ENCODE measurements at places on chromosomes 6 and 20.

GRCh38 chr6:96965492-96965891 is 41.0 kb downstream of the KLHL32 start:
- no peak for DNase-seq

DNA sequence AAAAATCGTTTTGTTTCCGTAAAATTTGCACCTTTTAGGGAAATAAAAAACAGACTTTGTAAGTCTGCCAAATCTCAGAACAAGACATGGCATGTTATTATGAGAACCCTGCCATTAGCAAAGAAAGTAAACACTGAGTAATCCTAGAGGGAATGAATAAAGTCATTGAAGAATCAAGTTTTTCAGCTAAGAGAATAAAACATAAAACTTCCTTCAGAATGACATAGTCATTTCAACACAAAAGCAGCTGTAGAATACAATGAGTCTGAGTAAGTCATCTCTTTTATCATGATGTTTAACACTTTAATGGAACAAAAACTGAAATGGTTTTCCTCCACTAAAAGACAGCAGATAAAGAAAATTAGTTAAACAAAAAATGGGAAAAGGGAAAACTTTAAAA is 10.3 kb upstream of the DST start:
- DNase-seq, result no peak

- DNase-seq, result no peak
Measured at GRCh38 chr20:62356589-62357186, 10.4 kb downstream of the LAMA5 start.

DNA sequence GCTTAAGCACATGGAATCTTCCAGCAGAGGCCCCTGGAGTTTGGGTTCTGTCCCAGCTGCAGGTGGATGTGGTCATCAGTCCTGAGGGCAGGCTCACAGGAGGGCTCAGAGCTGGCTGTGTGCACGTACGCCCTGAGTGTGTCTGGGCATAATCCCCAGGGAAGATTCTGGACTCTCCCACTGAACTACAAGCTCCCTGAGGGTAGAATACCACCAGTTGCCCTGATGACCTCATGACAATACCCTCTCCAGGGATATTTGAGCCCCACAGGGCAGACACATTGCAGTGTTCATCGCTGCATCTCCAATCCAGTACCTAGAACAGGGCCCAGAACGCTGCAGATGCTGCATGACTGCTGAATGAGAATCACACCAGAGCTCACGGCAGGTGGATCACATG is 92.5 kb downstream of the BMP7 start:
- no peak for DNase-seq

- no peak for DNase-seq
Measured at GRCh38 chr6:76885861-76886301, 577.4 kb downstream of the HTR1B start.

GRCh38 chr20:3077618-3078134 is 6.3 kb downstream of the OXT start:
- no peak for DNase-seq

DNA sequence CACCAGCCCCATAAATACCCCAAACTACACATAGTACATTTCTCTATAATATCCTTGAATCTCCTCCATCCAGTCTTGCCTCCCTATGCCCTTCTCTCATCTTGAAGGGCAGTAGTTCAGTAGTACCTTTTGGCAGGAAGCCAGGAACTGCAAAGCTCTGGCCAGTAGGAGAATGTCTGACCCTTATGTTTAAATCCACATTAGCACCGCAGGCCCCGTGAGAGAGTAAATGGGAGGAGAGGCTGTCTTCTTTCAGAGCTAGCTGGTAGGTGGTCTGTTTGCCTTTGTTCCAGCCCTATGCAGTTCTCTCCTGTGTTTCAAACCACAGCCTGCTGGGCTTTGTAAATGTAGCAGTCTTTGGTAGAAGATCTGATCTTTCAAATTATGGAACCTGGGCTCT is 690.7 kb downstream of the DOK5 start:
- DNase-seq, result no peak

DNA sequence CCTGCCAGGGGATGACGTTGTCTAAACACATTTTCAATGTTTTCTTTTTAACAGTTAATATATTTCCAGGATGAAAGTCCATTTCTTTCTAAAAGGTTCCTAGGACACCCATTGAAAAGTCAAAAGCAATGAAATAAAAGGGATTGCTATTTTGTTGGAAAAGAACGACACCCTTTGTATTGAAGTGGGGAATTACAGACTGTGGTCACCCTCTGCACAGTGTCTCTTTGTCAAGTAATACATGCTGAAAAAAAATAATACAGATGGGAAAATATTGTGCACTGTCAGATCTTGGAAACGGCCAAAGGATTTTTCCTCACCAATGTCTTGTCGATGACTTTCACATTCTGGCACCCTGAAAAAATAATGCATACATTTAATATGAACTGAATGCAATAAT is 56.9 kb downstream of the HAO1 start:
- no peak for DNase-seq

DNA sequence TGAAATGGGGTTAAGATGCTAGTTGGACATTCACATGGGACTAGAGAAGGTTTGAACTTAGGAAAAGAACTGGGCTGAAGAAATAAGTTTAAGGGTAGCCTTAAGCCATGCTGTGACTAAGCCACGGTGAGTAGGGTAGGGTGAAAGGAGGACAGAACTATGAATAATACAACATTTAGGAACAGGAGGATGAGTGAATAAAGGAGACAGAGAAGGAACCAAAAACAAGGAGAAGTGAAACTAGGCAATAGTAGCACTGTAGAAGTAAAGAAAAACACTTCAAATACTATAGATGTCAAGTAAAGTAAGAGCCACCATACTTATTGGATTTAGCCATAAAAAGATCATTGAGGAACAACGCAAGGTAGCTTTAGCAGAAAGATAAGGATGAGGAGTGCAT is 111.2 kb downstream of the KCNQ5 start:
- no peak for DNase-seq

- no peak for DNase-seq
Measured at GRCh38 chr6:132425176-132425575, 23.9 kb upstream of the MOXD1 start.

- no peak for DNase-seq
Measured at GRCh38 chr6:3844097-3844463, 5.1 kb upstream of the FAM50B start.

DNA sequence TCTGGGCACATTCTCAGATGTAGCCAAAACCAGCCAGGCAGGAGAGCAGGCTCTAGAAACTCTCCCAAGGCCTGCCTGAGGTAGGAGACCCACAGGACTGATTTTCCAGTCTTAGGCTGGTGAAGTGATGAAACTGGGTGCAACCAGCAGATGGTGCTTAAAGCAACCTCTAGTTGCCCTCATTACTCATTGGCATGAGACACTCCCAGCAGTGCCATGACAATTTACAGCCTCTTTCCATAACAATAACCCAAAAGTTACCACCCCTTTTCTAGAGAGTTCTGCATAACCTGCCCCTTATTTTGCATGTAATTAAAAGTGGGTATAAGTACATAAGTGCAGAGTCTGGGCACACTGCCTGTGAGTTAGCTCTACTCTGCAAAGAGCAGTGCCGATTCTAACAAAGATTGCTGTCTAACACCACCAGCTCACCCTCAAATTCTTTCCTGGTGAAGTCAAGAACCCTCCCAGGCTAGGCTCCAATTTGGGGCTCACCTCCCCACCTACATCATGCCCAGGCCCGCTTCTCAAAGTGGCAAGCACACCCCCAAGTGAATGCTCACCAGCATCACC is 14.4 kb upstream of the GPR6 start:
- DNase-seq, result no peak

DNA sequence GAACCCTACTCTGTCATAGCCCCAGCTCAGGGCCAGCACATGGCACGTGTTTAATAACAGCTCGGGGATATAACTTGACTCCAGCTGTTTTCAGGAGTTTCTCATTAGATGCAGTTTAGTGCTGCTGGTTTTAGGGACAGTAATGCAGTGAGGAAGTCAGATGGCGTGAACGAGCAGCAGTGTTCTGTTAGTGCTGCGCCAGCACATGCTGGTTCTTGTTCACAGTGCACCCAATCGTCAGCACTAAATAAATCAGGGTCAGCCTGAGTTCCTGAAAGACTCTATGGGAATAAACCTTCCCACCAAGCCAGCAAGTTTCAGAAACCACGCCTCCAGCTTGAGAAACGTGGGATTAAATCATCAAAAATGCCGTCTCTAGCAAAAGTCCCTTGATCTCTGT is 235.9 kb upstream of the SUPT3H start:
- no peak for DNase-seq

- no peak for DNase-seq
Measured at GRCh38 chr6:90758741-90759140, 171.9 kb upstream of the MAP3K7 start.

DNA sequence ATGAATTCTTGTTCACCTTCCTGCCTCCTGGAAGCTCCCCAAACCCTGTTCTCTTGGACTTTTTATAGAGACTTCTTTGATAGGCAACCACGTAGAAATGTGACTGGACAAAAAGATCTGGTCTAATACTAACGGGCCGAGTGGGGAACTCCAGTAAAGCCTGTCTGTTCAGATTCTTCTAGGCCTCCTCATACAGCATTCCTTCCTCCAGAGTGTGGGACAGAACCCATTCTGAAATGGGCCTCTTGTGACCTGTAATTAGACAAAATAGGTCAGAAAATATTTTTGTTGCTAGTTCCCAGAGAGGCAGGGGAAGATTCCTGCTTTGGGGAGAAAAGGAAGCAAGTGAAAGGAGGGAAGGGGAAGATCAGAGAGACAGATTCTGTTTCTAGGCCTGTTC is 374.3 kb downstream of the CDH26 start:
- DNase-seq, result no peak

- DNase-seq, result no peak
Measured at GRCh38 chr20:20733943-20734342, 21.5 kb upstream of the RALGAPA2 start.

GRCh38 chr6:42448391-42448790 is 3.3 kb downstream of the TRERF1 start:
- no peak for DNase-seq

DNA sequence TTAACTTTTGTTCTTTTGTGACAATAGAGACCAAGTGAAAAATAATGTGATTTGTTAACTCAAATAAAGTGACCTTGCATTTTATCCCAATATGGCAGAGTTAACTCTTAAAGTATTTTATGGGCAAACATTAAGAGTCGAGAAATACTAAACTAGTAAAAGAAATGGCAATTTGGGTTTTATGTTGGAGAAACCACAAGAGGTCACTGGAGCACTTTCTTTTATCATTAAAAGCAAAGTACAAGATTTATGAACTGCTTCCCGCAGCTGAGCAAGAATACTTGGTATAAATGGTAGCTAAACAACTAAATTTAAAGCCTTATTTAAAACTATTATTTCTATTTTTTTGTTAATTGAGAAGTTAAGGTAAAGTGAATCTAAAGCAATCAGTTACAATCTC is 33.5 kb upstream of the MCM9 start:
- no peak for DNase-seq

- DNase-seq, result no peak
Measured at GRCh38 chr6:31954511-31954910, 4.3 kb downstream of the NELFE start.

- no peak for DNase-seq
Measured at GRCh38 chr20:58669287-58670006, 18.4 kb downstream of the STX16 start.

DNA sequence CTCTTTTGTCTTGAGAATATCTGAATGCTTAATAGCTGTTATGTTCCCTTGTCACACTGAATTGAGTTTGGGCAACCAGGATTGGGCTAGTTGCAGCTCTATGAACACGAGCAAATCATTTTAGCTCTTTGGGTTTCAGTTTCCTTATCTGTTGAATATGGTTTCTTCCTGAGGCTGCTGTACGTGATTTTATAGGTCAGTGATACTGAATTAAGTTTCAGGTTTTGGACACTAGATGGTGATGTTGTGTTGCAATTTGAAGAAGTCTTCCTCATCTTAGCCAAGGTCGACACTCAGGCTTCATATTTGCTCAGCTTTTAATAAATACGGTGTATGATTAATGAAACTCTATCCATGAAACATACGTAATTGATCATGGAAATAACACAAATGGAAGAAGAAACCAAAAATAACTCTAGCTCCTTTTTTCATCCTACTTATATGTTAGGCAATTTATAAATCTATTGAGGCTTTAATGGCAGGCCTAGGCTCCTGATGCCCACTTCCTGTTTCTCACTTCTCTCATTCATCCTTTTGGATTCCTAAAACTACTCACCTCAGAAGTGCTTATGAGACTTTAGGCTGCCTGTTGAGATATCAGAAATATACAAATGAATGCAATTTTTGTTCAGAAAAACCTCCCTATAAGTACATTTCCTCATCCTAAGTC is 354.1 kb upstream of the MAP3K7 start:
- peak; percentile 35 for DNase-seq

GRCh38 chr6:111862741-111863140 is 10.5 kb downstream of the FYN start:
- DNase-seq, result no peak

DNA sequence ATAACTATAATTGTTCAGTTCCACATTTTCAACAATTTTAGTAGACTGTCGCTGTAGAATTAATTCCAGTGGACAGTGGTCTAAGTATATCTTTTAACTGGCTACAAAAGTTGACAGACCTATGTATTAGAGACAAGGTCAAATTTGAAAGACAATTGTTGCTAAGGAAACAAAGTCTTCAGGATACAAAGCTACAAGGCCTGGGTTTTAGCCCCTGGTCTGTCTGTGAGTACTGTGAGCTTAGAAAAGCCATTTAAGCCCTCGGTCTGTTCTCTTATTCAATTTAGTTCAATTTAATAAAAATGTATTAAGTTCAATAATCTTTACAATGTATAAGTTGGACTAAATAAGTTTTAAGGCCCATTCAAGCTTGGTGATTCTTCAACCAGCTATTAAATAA is 352.5 kb downstream of the HDGFL1 start:
- DNase-seq, result no peak

DNA sequence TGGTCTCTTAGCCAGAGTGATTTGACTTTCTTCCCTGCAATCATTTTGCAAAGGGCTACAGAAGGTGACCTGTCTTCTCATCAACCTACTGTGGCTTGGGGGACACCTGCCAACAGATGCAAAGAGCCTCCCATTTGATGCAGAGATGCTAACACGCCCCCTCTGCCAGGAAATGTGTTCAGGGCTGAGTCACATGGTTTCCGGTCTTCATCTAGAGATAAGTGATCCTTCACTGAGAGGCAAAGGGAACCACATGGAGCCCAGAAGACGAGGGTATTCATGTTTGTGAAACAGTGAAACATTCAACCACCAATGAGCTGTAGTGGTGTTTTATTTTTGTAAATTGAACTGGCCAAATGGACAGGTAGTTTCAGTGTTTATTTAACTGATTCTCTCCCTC is 109.0 kb upstream of the RIN2 start:
- no peak for DNase-seq

DNA sequence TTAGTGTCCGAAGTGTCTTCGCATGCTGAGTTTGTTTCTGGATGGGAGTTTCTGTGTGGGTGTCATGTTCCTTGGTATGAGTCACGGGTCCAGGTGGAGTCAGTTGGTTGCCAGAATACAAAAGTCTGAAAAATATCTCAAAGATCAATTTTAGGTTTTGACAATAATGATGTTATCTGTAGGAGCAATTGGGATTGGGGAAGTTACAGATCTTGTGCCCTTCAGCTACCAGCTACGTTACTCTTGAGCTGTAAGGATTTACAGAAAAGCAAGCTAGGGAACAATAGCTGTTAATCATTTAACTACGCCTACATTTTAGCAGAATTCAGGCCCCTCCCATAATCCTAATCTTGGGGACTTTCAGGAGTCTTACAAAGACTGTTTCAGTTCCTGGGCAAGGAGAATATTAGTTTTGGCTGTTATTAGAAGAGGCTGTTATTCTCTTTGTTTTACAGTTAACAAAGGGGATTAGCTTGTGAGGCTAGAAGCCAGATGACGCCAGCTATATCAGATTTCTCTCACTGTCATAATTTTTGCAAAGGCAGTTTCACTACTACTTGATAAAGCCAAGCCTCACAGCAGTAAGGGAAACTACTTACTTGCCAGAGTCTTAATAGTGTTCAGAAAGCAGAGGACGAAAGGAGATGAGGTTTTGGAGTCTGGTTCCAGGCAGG is 15.4 kb upstream of the SLC22A16 start:
- no peak for DNase-seq

Data from CD4-positive, alpha-beta T cell treated with Interleukin-6 at 100 ng/mL for 8 hours (primary cell).